ENCODE measurements at places on chromosomes 12 and 14. TPM values are rescaled to one million over a fixed set of nuclear protein-coding genes. Genes with fewer than 3 reads are reported as not detected.

KERA gene
- not detected for total RNA-seq

GRCh38 chr12:40573024-40573423, 119.2 kb upstream of the CNTN1 start:
- no peak for ATAC-seq

- peak; percentile 63 for ATAC-seq
Observed at GRCh38 chr12:47328831-47329545, 249.2 kb upstream of the AMIGO2 start.

DNA sequence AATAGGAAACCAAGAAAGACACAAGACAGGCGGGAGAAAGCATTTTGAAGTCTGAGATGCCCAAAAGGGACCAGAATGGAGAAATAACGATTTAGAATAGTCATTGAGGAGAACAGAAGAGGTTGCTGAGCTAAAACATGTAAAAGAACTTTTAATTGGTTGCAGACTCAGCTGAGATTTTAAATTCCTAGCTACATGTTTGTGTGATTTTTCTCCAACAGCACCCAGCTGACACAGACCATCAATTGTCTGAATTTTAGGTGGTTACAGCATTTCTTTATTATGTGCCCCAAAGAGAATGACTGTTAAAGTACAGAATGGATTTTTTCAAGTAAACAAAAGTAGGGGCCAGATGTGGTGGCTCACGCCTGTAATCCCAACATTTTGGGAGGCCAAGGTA, 50.3 kb downstream of the BAZ1A start:
- ATAC-seq: no peak

DDN gene
- total RNA-seq: 1.5 TPM

IL22 gene
- total RNA-seq: 253 TPM

- peak; percentile 85 for ATAC-seq
Observed at GRCh38 chr14:97137705-97138104, 340.5 kb downstream of the VRK1 start.

DNA sequence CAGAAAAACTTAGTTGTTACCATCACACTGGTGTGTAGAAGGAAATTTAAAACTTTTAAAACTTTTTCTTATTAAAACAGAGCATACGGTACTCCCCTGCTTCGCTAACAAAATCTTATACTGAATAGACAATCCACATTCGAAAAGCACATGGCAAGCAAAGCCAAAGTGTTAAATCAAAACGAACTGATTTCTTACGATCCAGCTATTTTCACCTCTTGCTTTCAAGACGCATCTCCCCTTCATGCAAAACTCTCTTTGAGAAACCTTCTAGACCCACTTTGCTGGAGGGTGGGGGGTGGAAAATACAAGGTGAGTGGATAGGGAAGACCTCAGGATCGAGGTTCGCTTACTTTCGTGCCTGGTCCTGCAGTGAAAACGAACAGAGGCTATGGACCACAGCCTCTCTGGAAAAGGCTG, 328 bp downstream of the INTS13 start:
- no peak for ATAC-seq

DNA sequence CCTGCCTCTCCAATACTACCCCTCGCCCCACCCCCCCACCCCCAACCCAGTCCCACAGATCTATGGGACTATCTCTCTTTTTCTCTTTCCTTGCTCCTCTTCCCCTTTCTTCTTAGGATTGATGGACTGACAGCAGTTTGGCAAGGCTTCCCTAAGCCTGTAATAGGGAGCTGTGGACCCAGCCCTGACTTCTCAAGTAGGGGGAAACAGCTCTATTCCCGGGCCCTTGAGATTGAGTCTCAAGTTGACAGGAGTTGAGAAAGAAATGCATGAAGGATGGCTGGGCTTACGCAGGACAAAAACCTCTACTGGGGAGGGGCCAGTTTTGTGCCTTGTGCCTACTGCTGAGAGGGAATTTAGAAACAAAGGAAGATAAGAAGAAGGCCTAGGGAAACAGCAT, 60.4 kb downstream of the SMUG1 start:
- no peak for ATAC-seq

- no peak for ATAC-seq
Observed at GRCh38 chr12:13713556-13714410, 267.6 kb downstream of the GRIN2B start.

DNA sequence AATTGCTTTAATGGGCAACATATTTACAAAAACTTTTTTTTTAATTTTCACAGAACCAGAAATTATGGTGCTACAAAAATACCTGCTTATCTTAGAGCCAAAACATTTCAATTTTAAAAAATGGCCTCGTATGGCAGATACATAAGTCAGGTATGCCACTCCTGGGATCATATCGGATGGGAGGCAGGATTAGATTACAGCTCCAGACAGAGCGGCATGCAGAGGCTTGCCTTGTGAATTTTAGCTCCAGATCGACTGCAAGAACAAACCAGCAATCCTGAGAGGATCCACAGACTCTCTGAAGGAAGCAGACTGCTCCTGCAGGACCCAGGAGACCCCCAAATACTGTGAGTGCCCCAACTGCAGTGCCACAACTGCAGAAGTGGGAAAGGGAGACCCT, 169.3 kb upstream of the AMIGO2 start:
- ATAC-seq: no peak

CFAP54 gene
- total RNA-seq: 0.61 TPM

DNA sequence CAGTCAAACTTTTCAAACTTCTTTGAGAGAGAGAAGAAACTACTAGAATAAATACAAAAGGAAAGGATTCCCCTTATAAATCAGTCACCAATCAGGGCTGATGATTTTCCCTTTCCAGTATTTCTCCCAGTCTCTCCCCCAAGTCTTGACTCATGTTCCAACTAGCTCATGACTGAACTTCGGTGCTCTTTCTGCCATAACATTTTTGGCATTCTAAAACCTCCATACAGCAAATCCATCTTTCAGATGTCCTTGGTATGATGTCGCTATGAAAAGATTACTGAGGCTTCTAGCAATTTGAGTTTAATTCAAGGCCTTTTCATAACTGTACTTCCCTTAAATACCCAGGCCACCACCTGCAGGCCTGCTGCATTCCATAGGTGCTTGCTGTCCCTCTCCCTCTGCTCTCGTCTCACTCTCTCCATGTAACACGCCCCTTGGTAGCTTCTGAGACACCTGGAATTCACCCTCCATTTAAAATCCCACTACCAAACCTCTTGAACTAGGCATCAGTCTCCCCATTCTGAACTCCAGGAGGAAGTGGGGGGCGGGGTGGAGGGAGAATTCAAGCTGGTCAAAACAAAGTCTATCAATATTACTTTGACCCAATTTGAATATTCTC, 2.4 kb downstream of the PRKD1 start:
- ATAC-seq: no peak

KRT3 gene
- total RNA-seq: not detected

DNA sequence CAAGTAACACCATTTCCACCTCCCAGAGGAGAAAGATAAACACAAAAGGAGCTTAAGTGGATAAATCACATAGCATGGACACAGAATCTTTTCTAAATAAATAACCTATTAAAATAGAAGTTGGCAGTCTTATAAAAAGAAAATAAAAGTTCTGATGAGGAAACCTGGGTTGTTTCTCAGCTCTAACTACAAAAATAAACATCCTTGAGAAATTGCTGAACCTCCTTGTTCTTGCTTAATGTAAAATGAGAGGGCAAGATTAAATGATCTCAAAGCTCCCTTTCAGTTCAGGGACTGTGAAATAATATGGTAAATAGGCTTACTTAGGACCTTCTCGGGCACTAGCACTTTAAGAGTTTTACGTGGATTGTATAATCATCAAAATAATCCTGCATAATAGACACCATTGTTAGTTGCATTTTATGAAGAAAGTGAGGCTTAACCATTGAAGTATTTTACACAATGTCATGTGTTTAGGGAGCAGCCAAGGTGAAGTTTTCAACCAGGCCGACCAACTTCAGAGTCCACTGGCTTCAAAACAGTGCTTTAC, 214.0 kb upstream of the NOVA1 start:
- ATAC-seq: no peak

- no peak for ATAC-seq
Observed at GRCh38 chr12:124111006-124111405, 138.0 kb downstream of the ZNF664 start.

DNA sequence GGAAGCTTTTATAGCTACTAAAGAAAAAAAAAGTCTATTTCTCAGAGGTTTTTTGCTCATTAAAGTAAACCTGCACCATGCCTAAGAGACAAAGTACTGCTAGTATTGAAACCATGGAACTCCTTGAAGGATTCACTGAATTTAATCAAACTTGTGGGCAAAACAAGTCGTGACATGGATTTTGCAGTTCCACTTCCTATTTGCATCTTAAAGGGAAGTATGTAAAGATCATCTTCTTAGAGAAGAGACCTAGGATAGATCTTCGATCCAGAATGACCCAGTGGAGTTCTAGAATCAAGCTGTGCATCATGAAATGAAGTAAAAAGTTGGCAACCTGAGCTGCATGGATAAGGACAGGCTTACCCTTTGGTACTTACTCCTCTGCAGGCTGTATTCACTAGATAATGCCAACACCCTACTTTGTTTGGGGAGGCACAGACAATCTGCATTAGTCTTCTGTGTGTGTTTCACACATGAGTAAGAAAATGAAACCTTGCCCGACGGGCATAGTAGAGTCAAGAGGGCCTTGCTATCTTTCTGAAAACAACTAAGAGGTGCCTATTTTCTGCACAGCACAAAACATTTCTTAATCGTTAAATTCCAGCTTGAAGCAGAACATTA, 1.9 kb downstream of the GNG2 start:
- peak; percentile 57 for ATAC-seq

GRCh38 chr14:34470319-34470718, 8.3 kb upstream of the SPTSSA start:
- ATAC-seq: no peak

PAPLN gene
- 1.1 TPM for total RNA-seq

ANKRD33 gene
- not detected for total RNA-seq

- no peak for ATAC-seq
Observed at GRCh38 chr12:21118760-21119159, 12.2 kb upstream of the SLCO1B1 start.

ZFHX2 gene
- total RNA-seq: 2.1 TPM

GRCh38 chr14:39956372-39956771, 524.1 kb upstream of the FBXO33 start:
- ATAC-seq: no peak

DNA sequence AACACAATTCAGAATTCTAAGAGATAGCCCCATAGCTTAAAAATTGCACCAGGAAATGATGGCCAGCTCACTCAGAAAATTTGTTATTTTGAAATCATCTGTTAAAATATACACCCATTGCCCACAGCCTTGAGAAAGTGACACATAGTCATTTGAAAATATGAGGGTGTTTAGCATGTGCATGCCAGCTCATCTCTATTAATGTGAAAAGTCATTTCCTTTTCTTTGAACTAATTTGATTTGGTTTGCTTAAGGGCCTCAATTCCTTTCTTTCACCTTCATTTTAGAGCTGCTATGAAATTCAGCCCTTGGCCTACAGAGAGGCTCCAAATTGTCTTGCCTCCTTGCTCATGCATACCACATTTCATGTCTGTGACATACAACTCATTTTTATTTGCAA, 241.4 kb downstream of the PHLDA1 start:
- peak; percentile 66 for ATAC-seq

GRCh38 chr14:100914597-100915021, 11.1 kb upstream of the RTL1 start:
- ATAC-seq: no peak

MMP19 gene
- not detected for total RNA-seq

DNA sequence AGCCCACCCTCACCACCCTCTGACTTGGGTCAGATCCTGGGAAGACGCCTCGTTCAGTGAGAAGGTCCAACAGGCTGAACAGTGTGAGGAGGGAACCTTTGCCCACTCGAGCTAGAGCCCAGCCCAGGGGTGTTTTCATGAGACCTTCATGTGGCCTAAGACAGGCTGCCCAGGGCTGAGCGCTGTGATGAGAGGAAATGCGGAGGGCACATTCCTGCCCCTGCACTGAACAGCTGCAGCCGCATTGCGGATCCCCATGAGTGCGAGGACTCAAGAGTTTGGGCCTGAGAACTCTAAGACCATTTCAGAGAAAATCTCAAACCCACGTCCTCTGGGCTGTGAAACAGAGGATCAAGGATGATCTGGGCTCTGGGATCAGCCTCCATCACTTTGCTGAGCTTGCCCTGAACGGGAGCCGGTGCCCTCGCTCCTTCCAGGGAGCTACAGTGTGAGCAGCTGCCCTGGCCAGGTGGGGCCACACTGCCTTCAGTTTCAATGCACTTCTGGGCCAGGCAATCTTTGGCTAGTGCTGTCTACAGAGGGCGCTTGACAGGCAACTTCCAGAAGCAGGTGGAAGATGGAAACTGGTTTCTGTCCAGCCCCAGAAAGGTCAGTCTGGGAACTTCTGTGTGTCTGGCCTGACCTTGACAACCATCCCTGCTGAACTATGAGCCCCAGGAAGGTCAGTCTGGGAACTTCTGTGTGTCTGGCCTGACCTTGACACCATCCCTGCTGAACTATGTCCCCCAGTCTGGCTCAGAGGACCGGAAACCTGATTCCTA, 43.5 kb upstream of the P2RX7 start:
- no peak for ATAC-seq

DNA sequence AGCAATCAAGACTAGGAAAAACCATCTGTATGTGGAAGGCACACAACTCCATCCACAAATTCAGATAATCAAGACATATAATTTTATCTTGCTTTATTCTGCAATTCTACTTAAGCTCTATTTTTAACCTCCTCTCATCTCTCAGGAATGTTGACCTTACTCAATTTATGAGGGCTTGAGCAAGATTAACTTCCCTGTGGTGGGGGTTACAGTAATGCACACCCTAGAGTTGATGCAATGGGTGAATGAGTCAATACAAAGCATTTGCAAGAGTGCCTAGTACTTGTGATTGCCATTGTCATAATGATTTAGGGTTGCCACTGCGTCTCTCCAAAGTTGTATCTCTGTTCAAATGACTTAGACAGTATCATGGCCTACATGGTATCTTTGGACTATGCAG, 1598.4 kb upstream of the TMEM132C start:
- no peak for ATAC-seq

DNA sequence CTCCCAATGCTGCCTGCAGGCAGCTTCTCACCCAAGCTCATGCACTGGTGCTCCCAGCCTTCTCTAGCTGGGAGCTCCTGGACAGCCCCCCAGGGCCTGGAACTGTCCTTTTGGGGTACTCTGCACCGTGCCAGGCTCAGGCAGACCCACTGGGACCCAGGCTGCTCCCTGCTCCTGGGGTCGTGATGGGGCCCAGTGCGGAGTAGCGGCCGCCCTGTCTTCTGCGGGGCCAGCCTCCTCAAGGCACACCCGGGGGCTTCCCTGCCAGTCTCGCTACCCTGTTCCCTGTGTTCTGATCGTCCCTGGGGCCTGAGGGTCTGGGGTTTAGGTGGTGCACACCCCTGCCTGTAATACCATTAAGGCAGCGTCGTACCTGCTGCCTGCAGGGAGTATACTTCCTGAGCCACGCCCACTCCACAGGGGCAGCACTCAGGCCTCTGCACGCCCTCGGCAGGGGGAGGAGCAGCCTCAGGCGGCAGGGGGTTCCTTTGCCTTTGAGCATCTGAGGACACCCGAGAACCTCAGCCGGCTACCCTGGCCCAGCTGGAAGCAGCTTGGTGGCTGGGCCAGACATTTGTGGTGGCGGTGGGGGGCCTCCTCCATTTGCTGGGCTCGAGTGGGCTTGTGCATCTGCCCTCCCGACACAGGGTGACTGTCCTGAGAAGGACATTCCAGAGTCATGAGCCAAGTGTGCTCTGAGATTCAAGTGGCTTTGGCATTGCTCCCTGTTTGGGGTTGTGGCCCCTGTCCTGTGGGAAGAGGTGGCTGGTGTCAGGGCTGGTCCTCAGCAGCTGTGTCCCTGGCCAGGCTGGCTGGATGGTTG, 9.2 kb upstream of the CRIP2 start:
- no peak for ATAC-seq

Measured in activated T-helper 17 cell treated with anti-CD3 and anti-CD28 coated beads, Interleukin-2, amount 50 U/mL, for 72 hours (primary cell).